ENCODE measurements at places on chromosomes 2 and 18. TPM values are rescaled to one million over a fixed set of nuclear protein-coding genes. Genes with fewer than 3 reads are reported as not detected.

DNA sequence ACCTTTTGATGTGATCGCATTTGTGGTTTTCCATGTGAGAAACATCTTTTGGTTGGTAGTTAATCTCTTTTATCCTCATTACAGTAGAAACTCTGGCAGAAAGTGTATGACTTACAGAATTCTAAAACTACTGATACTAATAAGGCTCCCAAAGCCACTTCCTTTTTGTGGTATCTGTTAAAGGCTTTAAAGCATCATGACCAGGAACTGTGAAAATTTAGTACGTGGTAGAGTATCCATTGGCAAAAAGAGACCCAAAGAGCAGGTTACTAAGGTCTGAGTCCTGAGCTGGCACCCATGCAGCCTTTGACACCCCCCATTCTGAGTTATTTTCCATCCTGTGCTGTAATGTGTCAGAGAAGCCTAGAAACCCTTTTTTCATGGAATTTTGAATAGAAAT is 94.5 kb downstream of the DPP4 start:
- no peaks in the 10 kb centered on the region for H3K27me3 ChIP-seq
- H3K27ac ChIP-seq: peak overlapping the region; percentile 6
- DNase-seq: no peak

DNA sequence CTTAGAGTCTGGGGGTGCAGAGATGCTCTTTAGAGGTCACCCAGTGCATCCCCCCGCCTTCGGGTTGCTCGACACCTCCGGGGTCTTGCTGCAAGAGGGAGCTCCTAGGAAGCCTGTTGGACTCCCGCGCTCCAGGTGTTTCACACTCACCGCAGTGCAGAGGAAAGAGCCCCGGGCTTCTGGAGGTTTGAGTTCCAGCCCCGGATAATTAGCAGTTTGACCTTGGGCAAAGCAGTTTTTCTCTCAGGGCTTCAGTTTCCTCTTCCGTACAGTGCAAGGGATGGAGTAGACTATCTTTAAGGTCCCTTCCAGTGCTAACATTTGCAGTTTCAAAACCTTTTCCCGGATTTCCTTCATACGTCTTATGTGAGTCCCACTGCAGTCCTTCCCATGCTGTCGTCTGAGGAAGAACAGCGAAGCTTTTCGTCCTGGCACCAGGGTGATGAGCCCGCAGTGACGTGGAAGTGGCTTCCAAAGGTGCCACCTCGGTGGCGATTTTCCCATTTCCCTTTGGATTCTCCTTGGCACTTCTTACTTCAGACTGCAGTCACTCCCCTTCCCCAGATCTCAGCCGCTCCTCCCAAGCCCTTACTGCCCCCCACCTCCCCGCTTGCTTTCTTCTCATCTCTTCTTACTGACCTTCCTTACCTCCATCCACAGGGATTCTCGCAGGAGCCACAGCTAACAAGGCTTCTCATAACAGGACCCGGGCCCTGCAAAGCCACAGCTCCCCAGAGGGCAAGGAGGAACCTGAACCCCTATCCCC is 585 bp downstream of the PNKD start:
- peaks cover 9% of the 10 kb centered on the region for H3K36me3 ChIP-seq
- no peaks in the 10 kb centered on the region for H3K27me3 ChIP-seq
- DNase-seq: no peak
- H3K4me1 ChIP-seq: peaks cover 18% of the 10 kb centered on the region
- peak overlapping the region; percentile 3 for H3K27ac ChIP-seq

DNA sequence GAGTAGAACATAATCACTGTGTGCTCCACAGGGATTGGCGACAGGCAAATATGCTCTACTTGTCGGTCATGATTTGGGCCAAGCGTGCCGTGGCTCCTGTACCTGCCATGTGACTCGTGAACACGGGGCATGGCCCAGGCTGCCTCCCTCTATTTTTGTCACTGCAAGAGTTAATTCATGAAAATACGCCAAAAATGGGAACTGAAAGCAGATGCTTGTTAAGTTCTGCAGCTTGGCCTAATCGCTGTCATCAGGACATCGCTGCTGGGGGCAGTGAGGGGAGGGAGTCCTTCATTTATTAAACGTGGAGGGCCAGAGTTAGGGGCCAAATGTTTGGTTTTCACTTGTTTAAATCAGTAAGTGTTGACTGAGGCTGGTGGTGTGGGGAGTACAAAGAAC is 177.8 kb downstream of the BCL2 start:
- no peaks in the 10 kb centered on the region for H3K36me3 ChIP-seq
- peaks cover 44% of the 10 kb centered on the region for H3K4me1 ChIP-seq
- H3K4me3 ChIP-seq: no peak overlapping the region
- H3K27ac ChIP-seq: no peak overlapping the region
- no peak for DNase-seq

GRCh38 chr2:64400733-64401528 is 53.0 kb upstream of the LGALSL start:
- no peaks in the 10 kb centered on the region for H3K27me3 ChIP-seq
- no peak for DNase-seq
- no peak overlapping the region for H3K4me3 ChIP-seq
- no peaks in the 10 kb centered on the region for H3K36me3 ChIP-seq

DNA sequence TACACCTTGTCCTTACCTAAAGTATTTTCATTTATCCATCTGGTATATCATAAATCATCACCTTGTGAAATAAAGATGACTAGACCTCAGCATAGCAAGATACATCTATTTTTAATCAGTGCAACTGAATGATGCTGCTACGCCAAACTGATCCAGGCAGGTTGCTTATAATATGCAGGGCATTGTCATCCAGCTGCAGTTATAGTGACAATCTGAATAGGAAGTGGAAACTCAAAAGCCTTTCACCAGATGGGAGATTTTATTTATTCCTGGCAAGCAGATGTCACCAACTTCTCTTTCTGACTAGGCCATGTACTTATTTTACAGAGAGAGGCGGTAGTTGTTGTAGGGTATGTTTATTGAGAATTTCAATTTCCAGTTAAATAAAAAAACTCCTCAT is 747.3 kb downstream of the ADCYAP1 start:
- H3K27ac ChIP-seq: no peak overlapping the region
- no peaks in the 10 kb centered on the region for H3K4me1 ChIP-seq
- no peak for DNase-seq
- no peaks in the 10 kb centered on the region for H3K36me3 ChIP-seq

DNA sequence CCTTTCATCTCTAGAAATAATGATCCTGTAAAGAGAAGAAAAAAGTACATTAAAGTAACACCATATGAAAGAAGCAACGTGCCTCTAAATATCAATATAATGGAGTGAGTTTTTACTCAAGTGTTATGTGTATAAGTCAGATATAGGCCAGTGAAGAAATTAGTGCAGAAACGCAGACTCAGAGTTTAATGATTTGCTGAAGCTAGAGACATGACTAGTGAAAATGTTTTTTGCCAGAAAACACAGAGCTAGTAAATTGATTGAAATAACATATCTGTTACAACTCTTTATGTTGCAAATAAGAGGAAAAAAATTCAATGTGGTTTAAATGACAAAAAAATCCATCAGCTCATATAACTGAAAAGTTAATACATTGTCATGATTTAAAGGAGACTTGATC is 217.2 kb upstream of the NXPH2 start:
- H3K27ac ChIP-seq: no peak overlapping the region
- no peak overlapping the region for H3K4me3 ChIP-seq
- no peaks in the 10 kb centered on the region for H3K4me1 ChIP-seq
- no peaks in the 10 kb centered on the region for H3K36me3 ChIP-seq
- no peak for DNase-seq
- no peaks in the 10 kb centered on the region for H3K27me3 ChIP-seq

GRCh38 chr18:11293794-11294193 is 144.4 kb upstream of the PIEZO2 start:
- no peaks in the 10 kb centered on the region for H3K27me3 ChIP-seq
- H3K4me3 ChIP-seq: no peak overlapping the region
- no peak overlapping the region for H3K27ac ChIP-seq
- no peaks in the 10 kb centered on the region for H3K36me3 ChIP-seq
- no peaks in the 10 kb centered on the region for H3K4me1 ChIP-seq

- no peak overlapping the region for H3K4me3 ChIP-seq
- no peak overlapping the region for H3K27ac ChIP-seq
- no peaks in the 10 kb centered on the region for H3K27me3 ChIP-seq
- no peak for DNase-seq
- no peaks in the 10 kb centered on the region for H3K4me1 ChIP-seq
Observed at GRCh38 chr18:25451077-25451658, 99.2 kb upstream of the ZNF521 start.

GRCh38 chr2:207506426-207506825 is 23.3 kb upstream of the CREB1 start:
- H3K4me1 ChIP-seq: peaks cover 21% of the 10 kb centered on the region
- no peaks in the 10 kb centered on the region for H3K36me3 ChIP-seq
- no peak overlapping the region for H3K4me3 ChIP-seq
- H3K27ac ChIP-seq: no peak overlapping the region
- no peak for DNase-seq
- H3K27me3 ChIP-seq: no peaks in the 10 kb centered on the region

GRCh38 chr18:53442415-53442783 is 782.1 kb downstream of the MBD2 start:
- H3K36me3 ChIP-seq: no peaks in the 10 kb centered on the region
- DNase-seq: no peak
- no peak overlapping the region for H3K27ac ChIP-seq
- H3K27me3 ChIP-seq: no peaks in the 10 kb centered on the region
- no peak overlapping the region for H3K4me3 ChIP-seq

DNA sequence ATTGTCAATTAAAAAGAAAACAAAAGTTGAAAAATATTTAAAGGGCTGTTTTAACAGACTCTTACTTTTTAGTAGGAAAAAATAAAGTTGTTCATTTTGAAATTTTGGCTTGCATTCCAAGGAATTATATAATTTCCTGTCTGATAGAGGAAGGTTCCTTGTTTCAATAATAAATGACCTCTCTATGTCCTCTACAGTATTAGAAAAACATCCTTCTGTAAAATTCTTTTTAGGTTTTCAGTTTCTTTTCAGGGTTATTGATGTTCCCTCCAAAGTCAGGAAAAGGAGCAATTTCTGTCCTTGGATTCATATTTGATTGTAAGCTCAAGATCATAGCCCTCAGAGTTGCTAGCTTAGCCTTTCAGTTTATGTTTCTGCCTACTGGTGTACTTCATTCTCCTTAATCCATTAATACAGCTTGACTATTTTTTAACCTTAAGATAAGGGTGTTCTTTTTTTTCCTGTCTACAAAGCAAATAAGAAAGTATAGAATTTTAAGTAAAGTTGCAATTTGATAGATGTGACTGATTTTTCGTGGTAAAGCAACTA is 125.2 kb upstream of the COL3A1 start:
- H3K27me3 ChIP-seq: no peaks in the 10 kb centered on the region
- no peak for DNase-seq
- no peak overlapping the region for H3K4me3 ChIP-seq
- H3K27ac ChIP-seq: no peak overlapping the region
- no peaks in the 10 kb centered on the region for H3K4me1 ChIP-seq
- H3K36me3 ChIP-seq: no peaks in the 10 kb centered on the region

Gene WNT6
- 0.20 TPM for total RNA-seq

Gene CAPN14
- 0.54 TPM for total RNA-seq

Gene TUBA4B
- total RNA-seq: not detected

Gene ABCG5
- not detected for total RNA-seq

Measured in T-cell (primary cell).